ENCODE measurements at places on chromosomes 11 and 22.

- no peak for DNase-seq
Measured at GRCh38 chr22:35802885-35803284, 85.2 kb downstream of the APOL5 start.

DNA sequence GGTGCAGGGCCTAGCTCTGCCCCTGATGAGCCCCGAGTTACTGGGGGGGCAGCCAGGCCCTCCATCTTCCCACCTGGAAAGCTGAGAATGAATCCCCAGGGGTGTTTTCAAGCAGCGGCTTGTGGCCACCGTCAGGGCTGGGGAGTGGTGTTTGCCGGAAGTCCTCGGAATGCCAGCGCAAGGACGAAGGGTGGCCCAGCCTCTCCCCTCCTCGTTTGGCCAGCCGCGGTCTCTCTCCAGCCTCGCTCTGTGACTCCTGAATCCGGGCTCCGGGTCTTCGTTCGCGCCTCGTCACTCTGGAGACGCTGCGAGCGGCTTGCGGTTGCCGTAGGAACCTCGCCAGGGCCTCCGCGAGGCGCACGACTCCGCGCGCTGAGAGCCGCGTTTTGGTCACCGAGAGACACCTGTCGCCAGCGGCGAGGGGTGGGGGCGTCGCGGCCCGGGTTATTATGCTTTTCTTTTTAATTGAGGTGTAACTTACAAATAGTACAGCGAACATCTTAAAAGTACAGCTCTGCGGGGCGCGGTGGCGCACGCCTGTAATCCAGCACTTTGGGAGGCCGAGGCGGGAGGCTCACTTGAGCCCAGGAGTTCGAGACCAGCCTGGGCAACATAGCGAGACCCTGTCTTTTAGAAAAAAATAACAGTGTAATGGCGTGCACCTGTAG is 6.3 kb upstream of the KDELR3 start:
- peak; percentile 71 for DNase-seq

DNA sequence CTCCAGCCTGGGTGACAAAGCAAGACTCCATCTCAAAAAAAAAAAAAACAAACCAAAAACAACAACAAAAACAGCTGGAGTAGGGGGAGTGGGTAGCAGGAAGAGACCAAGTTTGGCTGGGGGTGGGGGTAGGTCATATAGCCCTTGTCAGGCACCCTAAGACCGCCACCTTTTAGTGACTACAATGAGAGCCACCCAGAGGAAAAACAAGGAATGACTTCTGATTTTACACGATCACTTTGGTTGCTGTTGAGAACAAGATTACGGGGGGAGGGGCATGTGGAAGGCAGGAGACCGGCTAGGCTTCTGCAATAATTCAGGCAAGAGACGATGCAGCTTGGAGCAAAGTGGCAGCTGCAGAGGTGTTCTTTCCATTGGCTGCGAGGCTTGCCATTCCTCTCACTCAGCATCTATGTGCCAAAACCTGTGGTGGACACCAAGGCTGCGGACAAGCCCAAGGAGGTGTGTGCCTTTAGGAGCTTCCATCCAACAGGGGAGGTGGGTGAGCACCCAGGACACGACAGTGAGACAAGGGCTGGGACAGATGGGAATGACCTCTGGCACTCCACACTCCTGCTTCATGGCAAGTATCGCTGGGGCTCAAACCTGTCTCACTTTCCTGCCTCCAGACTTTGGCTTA is 1.7 kb downstream of the RPS19BP1 start:
- peak; percentile 51 for DNase-seq

- peak; percentile 38 for DNase-seq
Measured at GRCh38 chr11:45805305-45806071, 539 bp downstream of the SLC35C1 start.

DNA sequence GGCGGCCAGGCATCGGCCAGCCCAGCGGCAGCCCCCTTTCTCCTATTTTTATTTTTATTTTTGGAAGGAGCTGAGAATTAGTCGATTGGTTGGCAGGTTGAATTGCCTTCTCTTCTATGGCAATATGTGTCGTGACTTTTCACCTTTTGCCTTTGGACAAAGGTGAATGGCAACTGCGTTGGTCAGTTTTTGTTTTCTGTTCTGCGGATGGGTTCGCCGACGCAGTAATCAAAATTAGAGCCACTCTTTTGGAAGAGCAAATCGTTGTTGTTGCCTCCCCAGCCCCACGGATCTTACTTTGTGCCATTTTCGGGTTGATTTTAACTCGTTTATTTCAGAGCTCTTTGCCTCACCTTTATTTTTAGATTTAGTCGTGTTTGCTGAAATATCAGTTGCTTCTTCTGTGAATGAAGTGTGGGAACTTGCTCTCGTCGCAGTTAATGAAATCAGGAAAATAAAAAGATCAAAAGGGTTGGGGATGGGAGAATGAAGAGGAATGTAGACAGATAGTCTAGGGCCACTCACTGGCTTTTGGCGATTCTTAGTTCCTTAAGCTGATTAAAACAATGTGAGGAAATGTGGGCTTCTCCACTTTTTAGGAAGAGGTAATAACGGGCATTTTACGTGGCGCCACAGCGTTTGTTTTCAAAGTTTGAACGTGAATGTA is 1.6 kb downstream of the CECR2 start:
- DNase-seq = no peak

DNA sequence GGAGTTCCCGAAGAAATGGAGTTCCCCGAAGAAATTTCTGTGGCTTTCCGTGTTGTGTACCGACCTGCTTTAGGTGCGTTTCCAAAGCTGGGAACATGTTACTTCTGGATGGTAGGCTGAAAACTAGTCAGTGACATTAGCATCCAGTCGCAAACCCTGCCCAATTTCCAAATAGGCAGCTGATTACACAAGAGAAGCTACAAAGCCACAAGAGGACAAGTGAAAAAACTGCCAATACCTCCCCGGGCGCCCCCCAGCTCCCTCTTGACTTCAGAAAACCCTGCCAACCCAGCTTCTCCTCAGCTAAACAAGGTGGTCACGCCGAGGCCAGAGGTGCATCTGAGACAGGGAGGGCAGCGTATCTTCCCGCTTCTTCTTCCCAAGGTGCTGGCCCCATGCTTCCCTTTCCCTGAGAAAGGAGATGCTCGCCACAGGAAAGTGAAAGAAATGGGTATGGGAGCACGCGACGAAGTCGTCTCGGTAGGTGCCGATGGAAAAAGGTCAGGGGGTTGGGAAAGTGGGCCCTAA is 551 bp downstream of the AGBL2 start:
- DNase-seq = no peak

- DNase-seq = no peak
Measured at GRCh38 chr11:16292167-16292859, 64.0 kb downstream of the SOX6 start.

DNA sequence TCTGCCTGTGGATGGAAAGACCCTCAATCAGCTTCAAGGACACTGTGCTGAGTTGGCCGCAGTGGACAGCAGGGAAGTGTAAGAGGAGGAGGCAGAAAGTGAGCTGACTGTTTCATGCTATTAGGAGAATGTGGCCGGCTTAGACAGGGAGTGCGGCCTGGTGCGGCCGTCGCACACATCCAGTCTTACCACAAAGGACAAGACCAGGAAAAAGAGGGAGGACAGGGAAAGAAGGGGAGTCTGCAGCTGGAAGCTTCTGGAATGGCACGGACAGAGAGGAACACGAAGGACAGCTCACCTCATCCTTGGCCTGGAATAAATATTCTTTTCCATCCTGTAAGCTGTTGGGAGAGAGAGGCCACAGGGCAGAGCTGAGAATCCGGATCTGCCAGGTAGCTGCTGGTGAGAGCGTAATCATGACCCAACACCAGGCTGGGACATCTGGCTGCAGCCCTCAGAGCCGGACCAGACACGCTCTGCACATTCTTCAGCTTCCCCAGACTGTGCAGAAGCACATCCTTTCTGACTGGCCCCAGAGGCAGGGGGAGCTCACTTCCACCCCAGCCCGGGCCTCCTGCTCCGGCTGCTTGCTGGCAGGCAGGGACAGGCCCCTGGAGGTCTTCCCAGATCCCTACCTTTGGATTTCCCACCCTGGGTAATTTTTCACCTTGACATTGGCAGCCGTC is 8.6 kb upstream of the RBM4B start:
- DNase-seq = no peak

DNA sequence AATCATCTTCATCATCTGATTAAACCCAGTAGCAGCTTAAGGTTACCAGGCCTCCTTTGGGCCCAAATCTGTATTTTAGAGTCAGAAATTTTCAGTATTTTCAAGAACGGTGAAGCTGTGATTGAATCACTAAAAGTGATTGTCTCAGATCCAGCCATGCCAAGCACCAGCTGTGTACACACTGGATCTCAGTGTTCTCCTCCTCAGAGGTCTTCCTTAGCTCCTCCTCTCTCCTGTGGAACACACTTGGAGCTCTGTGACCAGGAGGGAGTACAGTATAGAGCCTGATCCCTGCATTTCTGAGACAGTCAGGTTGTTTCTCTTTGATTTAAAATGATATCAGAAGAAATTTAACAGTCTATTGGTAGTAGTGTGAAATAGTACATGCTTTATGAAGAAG is 401.1 kb downstream of the NTM start:
- DNase-seq = no peak

DNA sequence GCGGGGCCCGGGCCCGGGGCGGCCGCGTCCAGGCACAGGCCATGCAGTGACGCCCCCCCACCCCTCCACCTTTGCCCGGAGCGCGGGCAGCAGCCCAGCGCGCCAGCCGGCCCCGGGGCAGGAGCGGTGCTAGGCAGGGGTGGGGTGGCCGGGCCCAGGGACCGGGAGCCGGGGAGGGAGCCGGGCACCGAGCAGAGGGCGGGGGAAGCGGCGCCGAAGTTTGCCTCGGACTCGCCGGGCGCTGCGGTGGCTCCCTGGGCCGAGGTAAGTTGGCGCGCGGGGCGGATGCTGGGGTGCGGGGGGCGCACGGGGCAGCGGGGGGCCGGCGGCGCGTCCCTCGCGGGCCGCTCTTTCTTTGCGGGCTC is 332 bp downstream of the TEAD1 start:
- peak; percentile 53 for DNase-seq

- no peak for DNase-seq
Measured at GRCh38 chr11:44979543-44980399, 29.1 kb upstream of the TP53I11 start.

DNA sequence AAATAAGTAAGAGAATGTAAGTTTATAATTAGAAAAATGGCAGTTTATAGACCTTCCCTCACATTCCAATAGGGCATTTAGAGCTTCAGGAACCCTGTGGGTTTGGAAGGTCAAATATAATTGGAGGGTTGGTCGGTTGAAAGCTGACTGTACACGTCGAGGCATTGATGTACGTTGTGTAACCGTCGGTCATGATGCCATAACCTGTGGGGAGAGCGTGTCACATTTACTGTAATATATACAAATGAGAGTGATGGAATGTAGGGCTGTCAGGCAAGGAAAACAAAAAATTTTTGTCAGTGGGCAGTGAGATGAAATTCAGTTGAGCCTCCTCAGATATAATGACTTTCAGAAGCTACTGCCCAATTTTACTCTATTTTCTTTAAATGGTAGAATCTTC is 88.5 kb downstream of the ARL14EP start:
- no peak for DNase-seq

DNA sequence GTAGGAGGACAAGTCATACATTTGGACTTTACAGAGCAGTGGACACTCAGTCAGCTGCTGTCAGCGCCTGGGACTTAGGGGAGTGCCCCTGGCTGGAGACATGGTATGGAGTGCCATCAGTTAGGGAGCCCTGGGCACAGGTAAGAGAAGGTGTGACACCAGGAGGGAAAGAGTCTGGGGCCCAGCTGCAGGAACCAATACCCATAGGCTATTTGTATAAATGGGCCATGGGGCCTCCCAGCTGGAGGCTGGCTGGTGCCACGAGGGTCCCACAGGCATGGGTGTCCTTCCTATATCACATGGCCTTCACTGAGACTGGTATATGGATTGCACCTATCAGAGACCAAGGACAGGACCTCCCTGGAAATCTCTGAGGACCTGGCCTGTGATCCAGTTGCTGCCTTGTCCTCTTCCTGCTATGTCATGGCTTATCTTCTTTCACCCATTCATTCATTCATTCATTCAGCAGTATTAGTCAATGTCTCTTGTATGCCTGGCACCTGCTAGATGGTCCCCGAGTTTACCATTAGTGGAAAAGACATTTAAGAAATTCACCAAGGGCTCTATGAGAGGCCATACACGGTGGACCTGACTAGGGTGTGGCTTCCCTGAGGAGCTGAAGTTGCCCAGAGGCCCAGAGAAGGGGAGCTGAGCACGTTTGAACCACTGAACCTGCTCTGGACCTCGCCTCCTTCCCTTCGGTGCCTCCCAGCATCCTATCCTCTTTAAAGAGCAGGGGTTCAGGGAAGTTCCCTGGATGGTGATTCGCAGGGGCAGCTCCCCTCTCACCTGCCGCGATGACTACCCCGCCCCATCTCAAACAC is 850 bp upstream of the MIF start:
- DNase-seq = no peak

GRCh38 chr22:44307509-44308169 is 5.1 kb downstream of the SHISAL1 start:
- DNase-seq = no peak

DNA sequence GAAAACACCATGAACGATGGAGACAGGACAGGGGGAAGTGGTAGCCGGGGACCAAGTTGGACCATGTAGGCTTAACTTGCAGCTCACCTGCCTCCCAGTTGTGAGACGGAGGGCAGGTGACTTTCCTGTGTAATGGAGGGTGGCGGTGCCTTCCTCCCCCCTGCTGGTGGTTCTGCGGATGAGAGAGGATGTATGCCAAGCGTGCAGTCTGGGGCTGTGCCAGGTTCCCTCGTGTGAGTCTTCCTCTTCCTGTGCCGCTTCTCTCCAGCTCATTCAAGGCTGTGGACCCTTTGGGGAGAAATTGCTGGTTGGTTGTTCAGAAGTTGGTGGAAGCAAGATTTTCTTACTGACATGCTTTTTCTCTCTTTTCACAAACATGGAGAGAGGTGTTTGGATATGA is 35.1 kb downstream of the MPPED1 start:
- no peak for DNase-seq

DNA sequence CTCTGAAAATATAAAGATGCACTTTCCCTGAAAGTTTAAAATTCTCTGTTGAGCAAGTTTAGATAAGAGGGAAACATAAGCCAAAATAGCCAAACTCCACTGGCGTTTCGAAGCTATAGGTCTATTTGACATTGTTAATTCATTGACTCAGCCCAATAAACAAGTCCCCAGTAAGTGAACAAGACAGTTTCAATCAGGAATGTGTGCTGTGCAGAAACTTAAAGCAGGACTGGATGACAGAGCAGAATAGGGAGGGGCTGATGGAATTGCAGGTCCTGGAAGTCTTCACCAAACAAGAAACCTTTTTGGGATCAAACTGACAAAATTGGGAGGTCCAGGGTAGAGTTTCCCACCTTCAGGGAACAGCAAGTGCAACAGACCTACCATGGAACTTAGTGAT is 8.9 kb upstream of the KDM4E start:
- no peak for DNase-seq

DNA sequence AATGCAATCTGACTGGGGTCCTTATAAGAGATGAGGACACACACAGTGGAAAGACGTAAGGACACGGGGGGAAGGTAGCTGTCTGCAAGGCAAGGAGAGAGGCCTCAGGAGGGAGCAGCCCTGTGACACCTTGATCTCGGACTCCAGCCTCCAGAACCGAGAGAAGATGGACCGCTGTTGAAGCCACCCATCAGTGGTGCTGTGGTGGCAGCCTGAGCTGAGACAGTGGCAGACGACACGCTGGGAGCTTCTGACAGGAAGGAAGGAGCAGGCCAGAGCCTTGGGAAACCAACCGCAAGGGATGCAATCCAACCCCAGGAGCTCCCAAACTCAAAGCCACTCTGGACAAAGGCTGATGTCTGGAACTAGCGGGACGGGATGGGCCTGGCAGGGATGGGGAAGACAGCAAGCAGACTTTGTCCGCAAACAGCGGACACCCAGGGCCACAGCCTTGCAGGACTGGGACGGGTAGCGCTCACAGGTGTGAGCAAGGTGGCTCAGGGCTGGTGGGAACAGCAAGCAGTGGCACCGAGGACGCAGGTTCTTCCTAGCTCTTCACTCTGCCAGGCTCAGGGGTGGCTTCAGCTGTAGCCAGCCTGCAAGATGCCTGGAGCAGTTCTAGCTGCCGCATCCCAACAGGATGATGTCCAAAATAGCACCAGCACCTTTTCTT is 10.9 kb downstream of the LTO1 start:
- DNase-seq = no peak
